Regular cardiac myocyte (primary cell): ENCODE measurements at places on chromosomes 7 and 10. TPM values are rescaled to one million over a fixed set of nuclear protein-coding genes. Genes with fewer than 3 reads are reported as not detected.

The FGFR2 gene
- total RNA-seq, result under 0.01 and 0.19 TPM in 2 replicates

The HOXA2 gene
- total RNA-seq, result 0.28 TPM in 1 of 2 replicates, not detected in the other

The HYAL4 gene
- total RNA-seq, result not detected in 2 replicates

The MKLN1 gene
- total RNA-seq, result 42.9 and 53.3 TPM in 2 replicates
